ENCODE measurements at places on chromosomes 6 and 20.

DNA sequence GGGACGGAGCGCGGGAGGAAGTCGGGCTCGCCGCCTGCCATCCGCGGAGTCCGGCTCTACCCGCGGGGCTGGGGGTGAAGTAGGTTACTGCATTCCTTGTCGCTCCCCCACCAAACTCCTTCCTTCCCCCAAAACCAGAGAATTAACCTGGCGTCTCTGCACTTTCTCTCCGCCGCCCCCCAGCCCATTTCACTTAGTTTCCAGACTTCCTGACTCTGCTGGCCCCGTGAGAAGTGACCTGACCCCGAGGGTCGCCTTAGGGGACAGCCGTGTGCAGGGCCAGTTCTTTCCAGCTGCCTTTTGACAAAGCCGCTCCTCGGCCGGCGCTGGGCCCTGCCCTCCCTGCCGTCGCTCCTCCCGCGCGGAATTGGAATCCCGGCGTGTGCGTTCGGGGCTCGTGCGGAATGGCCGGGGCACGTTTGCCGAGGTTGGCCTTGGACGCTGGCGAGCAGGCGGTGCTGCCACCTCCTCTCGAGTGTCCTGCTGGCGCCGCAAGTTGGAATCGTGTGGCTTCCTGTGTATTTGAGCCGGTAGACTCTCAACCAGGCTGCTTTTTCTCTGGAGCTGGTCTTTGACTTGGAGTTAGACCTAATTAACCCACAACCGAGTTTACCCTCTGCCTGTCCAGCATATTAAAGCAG lies 650 bp downstream of the DCBLD1 start:
- no peak for DNase-seq

GRCh38 chr6:30591008-30591407 lies 19.8 kb downstream of the ABCF1 start:
- DNase-seq: no peak

DNA sequence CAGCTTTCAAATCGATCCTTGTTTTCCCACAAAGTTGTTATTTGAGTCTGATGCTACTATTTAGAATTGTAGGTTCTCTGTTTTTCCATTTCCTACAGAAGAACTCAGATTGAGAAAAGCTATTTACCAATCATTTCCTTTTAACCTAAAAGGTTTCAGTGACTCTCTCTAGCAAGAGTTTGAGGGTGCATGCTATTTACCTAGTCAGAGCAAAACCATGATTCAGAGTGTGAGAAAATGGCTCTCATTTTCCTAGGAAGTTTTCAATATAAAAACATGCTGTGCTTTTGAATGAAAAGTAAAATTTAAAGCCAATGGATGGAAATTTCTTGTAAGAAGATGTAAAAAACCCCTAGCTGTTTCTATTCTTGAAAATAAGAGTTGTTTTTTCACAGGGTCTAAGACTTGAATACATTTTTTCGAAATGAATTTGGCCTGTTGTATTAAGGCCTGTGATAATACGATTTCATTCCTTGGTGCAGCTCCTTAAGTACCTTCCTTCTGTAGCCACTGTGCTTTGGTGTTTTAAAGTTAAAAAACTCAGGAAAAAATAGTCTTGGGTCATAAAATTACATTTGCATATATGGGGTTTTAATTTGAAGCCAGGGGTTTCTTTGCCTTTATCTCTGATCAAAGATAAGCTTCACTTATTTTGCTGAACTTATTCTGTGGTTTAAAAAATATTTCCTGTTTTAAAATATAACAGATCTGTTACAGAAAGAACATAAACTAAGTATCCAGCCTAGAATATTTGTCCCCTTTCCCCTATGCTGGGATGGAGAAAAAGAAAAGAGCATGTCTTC lies 18.0 kb upstream of the RSPH3 start:
- DNase-seq: no peak

DNA sequence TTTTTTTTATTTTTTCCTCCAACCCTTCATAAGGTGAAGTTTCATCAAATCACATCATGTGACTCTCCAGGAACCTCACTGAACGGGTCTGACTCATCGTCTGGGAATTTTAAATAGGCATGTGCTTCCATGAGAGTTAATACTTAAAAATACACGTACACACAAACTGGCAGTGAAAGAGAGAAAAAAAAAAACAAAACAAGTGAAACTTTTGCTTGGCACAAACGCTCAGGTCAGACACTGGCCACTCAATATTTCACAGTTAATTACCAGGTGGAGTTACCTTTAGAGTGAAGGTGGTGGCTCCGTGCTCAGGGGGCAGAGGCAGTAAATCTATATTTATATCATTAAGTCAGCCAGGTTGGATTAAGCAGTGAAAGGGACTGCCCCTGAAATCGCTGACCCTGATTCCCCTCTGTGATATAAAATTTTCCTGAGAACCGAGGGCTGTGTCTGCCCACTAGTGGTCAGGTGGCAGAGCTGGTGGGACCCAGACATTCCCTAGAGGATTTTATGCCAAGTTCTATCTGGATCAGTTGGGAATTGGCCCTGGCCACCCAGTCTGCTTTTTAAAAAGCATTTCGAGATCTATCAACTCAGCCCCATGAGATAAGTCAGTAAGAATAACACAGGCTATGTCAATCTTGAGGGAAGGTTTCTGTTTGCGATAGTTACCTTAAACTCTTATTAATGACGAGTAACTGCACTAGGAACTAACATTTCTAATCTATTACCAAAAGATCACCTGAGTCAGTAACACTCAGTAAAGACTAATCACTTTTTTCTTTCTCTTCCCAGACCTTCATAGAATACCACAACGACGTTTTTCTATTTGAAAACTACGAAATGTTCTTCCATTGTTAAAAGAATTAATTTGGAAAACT lies 259.1 kb downstream of the HDGFL1 start:
- DNase-seq: no peak
